ENCODE measurements at places on chromosomes 6 and 20. TPM values are rescaled to one million over a fixed set of nuclear protein-coding genes. Genes with fewer than 3 reads are reported as not detected.

GRCh38 chr6:5282191-5282623 is 20.9 kb downstream of the FARS2 start:
- no peak for DNase-seq

GRCh38 chr20:44678990-44679611 is 27.6 kb upstream of the ADA start:
- DNase-seq: no peak

Gene SGK2
- total RNA-seq: not detected

Gene BRD2
- total RNA-seq: 223 TPM

DNA sequence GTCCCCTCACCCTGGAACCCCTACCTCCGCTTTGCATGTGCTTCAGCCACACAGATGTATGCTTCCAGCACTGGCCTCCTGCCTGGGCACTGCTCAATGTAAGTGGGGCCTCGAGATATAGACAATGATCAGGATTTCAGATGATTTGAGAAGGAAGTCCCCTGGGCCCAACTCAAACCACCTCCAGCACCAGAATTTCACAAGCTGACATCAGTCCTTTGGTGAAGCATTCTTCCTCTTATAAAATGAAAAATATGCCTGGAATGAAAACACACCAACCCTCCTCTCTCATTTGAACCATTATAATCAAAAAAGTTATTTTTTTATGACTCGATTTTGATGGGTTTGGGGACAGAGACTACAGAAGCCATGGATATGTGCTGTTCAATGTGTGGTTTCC is 48.5 kb downstream of the BTBD3 start:
- DNase-seq: no peak

DNA sequence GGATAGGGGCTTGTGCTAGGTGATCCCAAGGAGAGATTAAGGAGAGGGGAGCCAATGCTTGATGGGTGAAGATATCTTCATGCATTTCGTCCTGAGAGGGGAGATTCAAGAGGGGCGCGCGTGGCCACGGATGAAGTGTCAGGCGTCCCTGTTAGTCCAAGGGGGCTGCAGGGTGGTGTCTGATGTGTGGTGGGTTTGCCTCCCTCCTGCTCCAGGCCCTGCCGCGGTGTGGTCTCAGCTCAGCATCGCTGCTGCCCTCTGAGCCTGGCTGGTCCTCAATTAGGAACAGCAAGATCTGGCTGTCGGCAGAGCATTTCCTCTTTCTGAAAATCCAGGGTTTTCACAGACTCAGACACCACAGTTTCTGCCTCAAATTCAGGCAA is 318.0 kb downstream of the THBS2 start:
- DNase-seq: no peak

- no peak for DNase-seq
Measured at GRCh38 chr6:18395177-18395855, 8.2 kb downstream of the RNF144B start.

Gene TCF15
- total RNA-seq: not detected

GRCh38 chr6:158852312-158853071 is 33.3 kb upstream of the EZR start:
- no peak for DNase-seq

GRCh38 chr20:50320901-50321796 is 130.5 kb downstream of the CEBPB start:
- peak; percentile 98 for DNase-seq

GRCh38 chr20:33811776-33812151 is 616 bp downstream of the CHMP4B start:
- no peak for DNase-seq

GRCh38 chr20:31593221-31594001 is 11.7 kb upstream of the ID1 start:
- DNase-seq: peak; percentile 100

DNA sequence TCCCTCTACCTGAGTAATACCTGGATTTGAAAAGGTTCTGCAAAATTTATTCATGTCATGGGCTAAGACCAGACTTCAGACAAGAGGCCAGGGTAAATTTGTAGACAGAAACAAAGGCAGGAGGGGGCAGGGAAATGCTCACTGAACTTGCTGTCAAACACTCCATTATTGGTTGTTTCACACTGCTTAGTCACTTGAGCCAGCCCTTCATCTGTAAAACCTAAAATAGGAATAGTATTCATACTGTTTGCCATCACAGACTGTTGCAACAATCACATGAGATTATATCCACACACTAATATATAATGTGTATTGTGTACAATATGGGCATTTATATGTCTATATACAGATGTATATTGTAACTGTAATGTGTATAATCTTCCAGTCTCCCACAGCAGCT is 6.5 kb upstream of the TINAG start:
- no peak for DNase-seq

DNA sequence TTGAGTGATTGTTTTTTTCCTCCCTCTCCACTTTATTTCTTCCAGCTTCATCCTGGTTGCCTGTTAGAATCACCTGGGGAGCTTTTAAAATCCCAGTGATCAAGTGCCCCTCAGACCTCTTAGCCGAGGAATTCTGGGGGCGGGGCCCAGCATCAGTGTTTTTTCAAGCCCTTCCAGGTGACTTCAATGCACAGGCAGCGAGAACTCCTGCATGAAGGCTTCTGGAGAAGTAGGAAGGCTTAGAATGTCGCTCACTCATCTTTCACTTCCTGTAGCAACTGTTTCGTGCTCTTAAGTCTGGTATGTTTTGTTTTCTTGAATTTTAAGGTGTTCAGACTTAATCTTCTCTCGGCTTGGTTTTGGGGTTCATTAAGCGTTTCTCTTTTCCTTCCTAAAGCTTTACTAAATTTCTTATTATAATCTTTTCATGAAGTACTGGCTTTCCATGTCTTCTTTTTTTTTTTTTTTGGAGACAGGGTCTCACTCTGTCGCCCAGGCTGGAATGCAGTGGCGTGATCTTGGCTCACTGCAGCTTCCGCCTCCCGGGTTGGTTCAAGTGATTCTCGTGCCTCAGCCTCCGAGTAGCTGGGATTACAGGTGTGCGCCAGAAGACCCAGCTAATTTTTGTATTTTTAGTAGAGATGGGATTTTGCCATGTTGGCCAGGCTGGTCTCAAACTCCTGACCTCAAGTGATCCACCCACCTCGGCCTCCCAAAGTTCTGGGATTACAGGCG is 30.9 kb upstream of the TULP1 start:
- no peak for DNase-seq

Gene C6orf120
- 43.4 TPM for total RNA-seq

GRCh38 chr6:6968731-6969552 is 138.8 kb upstream of the RREB1 start:
- no peak for DNase-seq

GRCh38 chr20:63703976-63704748 is 3.6 kb downstream of the ARFRP1 start:
- no peak for DNase-seq
